ENCODE measurements at places on chromosomes 5 and 9.

- no peak for DNase-seq
Measured at GRCh38 chr5:180636403-180637075, 12.9 kb downstream of the FLT4 start.

DNA sequence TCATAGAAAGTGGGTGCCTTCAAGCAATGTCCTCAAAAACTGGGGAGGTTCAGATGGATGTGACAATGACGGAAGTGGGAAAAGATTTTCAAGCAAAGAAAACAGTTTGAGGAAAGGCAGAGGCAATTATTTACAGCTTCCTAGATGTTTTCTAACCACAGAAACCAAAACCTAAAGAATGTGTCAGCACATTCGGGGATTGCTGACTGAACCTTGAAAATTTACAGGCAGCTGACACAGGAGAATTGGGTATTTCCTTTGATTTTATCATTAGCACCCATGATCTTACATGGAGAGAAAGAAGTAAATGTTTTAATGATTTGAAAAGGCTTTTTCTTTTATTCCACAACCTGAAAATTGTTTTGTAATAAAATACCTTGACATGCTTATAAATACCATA lies 369.0 kb downstream of the ACTL7B start:
- DNase-seq = no peak

DNA sequence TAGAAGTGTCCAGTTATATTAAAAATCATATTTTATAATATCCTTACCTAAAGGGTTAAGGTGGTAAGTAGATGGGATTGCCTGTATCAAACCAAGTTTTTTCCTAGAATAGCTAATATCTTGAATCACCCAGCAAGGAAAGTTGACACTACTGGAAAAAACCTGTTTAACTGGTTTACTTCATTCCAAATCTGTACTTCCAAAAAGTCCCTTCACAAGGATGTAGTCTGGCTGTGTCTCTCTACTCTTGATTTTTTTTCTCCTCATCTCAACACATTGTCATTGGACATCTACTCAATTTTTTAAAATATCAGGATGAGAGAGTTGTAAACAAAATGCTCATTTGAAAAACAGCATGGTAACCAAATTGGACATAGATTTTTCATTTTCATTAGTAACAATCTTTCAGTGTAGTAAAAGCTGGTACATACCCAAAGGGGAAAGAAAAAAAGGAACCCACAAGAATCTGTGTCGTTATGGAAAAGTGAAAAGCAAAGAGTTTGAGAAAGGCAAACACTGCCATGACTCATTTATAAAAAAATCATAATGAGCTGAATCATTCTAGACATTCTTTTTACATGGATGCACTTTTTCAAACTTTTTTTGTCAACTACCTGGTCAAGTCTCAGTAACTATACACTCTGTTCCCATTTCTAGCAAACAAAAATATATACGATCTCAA lies 173.5 kb downstream of the GLIS3 start:
- no peak for DNase-seq

- no peak for DNase-seq
Measured at GRCh38 chr5:150658699-150659265, 2.3 kb upstream of the MYOZ3 start.

DNA sequence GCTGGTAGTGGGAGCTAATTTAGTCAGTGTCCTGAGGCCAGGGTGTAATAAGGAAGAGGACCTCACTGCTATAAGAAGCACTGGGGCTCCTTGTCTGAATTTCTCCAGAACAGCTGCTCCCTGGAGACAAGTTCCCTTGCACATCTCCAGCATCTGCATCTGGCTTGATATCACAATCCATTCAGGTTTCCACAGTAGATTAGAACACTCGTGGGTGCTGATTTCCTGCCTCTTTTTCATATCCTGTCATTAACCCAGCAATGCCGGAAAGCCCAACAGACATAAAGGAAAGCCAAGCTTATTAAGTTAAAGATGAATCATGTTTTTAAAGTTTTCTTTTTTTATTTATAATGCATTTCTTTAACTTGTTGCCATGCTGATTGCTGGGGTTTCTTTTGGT lies 232.3 kb upstream of the WWC1 start:
- no peak for DNase-seq

Measured in HS-27A (cell line).